ENCODE measurements at places on chromosomes 16 and 17.

DNA sequence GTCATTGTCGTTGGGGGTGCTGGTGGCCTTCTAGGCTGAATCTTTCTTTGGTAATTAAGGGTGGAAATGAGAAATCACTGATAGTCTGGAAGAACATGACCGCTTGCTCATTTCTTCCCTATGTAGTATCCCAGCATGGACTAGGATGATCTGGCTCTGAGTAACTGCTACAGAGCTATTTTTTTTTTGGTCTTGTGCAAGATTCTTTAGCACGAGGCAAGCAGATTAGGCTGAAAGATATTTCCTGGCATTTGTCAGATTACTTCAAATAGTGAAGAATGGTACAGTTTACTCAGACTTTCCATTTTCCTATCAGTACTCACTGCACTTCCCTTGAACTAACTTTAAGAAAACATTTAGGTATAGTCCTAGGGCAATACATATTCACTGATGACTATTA is 89.0 kb downstream of the SYCE1L start:
- no peak for DNase-seq

GRCh38 chr17:77229786-77230435 is 89.1 kb downstream of the SEC14L1 start:
- DNase-seq = no peak

GRCh38 chr17:68514831-68515635 is 2.8 kb downstream of the PRKAR1A start:
- DNase-seq = peak; percentile 9

DNA sequence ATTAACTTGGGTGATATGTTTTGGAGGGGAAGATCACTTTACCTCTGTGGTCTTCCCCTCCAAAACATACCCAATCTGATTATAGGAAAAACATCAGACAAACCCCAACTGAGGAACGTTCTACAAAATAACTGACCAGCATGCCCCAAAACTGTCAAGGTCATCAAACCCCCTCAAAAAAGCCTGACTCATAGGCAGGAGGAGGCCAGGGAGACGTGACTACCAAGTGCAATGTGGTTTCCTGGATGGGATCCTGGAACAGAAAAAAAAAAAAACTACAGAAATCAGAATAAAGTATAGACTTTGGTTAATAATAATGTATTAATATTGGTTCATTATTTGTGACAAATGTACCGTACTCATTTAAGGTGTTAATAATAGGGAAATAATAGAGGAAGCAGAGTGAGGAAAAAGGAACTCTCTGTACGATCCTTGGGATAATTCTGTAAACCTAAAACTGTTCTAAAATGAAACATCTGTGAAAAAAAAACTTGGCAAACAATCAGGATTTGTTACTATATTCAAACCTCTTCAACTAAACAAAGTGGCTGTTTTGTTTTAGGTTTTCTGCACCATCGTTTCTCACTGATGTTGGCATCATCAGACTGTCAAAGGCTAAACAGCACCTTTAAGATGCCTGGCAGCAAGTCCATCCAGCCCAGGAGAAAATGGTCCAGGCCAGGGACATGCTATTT is 266.7 kb upstream of the SDK2 start:
- DNase-seq = no peak

- no peak for DNase-seq
Observed at GRCh38 chr17:28407974-28408306, 1.9 kb upstream of the SLC46A1 start.

- DNase-seq = no peak
Observed at GRCh38 chr17:30543456-30543855, 66.2 kb downstream of the GOSR1 start.
